Gastrocnemius medialis (tissue), 4 donors: ENCODE measurements at places on chromosomes 2 and 18. TPM values are rescaled to one million over a fixed set of nuclear protein-coding genes. Genes with fewer than 3 reads are reported as not detected.

PDE1A gene
- total RNA-seq, result 4.9 TPM

NAT8 gene
- total RNA-seq, result not detected

AQP12A gene
- total RNA-seq, result not detected

SERPINB4 gene
- total RNA-seq, result not detected

LINC00305 gene
- not detected for total RNA-seq

TBC1D8 gene
- total RNA-seq, result 255 TPM

FBXO48 gene
- total RNA-seq, result 1.7 TPM

ST6GAL2 gene
- total RNA-seq, result not detected

FTCDNL1 gene
- total RNA-seq, result 7.9 TPM
